Occipital lobe (tissue), 3 donors: ENCODE measurements at places on chromosomes 11 and 22. TPM values are rescaled to one million over a fixed set of nuclear protein-coding genes. Genes with fewer than 3 reads are reported as not detected.

Gene ANO9
- total RNA-seq: not detected

Gene RAB36
- 5.9 TPM for total RNA-seq

Gene DBX1
- not detected for total RNA-seq

Gene GRAP2
- total RNA-seq: 2.7 TPM

Gene ESAM
- 3.7 TPM for total RNA-seq

Gene ISX
- not detected for total RNA-seq

Gene OLFML1
- 1.1 TPM for total RNA-seq

Gene FGF3
- not detected for total RNA-seq

Gene FAM83F
- 0.78 TPM for total RNA-seq

Gene EMSY
- 46.3 TPM for total RNA-seq

Gene APOA5
- total RNA-seq: not detected

Gene MGAT3
- 24.8 TPM for total RNA-seq

Gene SHANK3
- total RNA-seq: 6.2 TPM

Gene AMBRA1
- total RNA-seq: 27.1 TPM

Gene TCN2
- total RNA-seq: 8.4 TPM

Gene C1QTNF4
- 16.7 TPM for total RNA-seq
